ENCODE measurements at places on chromosomes 7 and 10.

DNA sequence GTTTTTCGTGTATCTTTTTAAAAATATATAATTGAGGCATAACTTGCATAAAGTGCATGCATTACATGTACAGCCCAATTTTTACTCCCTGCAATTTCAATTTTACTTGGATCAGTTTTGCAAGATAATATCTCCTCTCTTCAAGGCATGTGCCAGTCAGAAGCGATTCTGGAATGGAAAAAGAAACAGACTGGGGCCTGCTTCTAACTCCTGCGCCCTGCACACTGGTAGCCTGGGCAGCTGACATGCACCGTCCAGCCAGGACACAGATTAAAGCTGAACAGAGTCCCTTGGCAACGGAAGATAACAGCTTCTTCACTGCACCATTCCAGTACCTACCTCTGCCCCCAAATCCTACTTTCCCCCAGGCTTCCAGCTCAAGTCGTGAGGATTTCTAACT lies 182.1 kb downstream of the FAM107B start:
- DNase-seq: no peak

DNA sequence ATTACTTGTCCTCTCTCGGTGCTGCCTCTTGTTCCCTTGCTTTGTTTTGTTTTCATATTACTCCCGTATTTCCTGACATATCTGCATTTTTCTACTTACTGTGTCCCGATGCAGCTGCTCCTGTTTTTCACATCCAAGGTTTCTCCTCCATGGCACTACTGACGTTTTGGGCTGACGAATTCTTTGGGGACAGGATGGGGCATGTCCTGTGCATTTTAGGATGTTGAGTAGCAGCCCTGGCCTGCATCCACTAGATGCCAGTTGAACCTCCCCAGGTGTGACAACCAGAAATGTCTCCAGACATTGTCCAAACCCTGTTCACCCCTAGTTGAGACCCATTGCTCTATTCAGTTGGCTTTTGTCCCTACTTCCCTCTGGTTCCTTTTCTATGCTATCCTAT lies 12.4 kb downstream of the ZNF789 start:
- no peak for DNase-seq

- no peak for DNase-seq
These were observed 48.8 kb upstream of the PRPS1L1 start for GRCh38 chr7:18076461-18076860.

- no peak for DNase-seq
These were observed 37.9 kb downstream of the JAZF1 start for GRCh38 chr7:28142650-28143049.

- DNase-seq: no peak
These were observed 145.6 kb downstream of the ADAM12 start for GRCh38 chr10:126242397-126243260.

- DNase-seq: no peak
These were observed 41.4 kb downstream of the MYO1G start for GRCh38 chr7:44937426-44937825.

GRCh38 chr7:25396668-25397067 lies 168.4 kb upstream of the NPVF start:
- DNase-seq: no peak

GRCh38 chr10:10869592-10869991 lies 148.1 kb upstream of the CELF2 start:
- DNase-seq: no peak

GRCh38 chr7:119640861-119641260 lies 632.1 kb upstream of the KCND2 start:
- DNase-seq: no peak

GRCh38 chr10:99435986-99436638 lies 5.7 kb upstream of the GOT1 start:
- no peak for DNase-seq

DNA sequence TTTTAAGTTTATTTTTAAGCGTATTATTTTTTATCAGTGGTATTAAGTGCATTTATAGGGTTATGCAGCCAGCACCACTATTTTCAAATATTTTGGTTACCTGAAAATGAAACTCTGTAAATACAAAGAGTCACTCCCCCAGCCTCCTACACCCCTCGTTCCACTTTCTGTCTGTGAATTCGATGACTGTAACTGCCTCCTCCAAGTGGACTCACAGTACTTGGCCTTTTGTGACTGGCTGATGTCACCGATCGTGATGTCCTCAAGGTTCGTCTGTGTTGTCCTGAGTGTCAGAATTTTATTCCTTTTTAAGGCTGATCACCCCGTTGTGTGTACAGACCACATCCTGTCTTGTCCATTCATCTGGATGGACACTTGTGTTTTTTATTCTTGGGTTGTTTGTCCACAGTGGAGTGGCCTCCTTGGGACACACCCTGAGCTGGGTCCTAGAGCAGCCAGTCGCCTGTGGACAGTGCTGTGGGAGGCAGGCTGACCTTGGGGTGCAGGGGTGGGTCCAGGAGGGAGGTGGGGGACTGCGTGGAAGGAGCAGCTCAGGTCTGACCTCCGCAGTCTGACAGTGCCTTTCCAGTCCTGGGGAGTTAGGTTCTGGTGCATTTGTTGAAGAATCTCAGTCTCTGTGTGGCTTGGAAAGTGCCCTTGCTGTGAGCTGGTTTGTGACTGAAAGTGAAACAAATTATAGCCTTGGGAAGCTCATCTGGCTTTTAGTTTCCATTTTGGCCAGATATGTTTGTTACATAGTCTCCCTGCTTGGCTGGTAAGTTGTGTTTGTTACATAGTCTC lies 6.9 kb downstream of the MTG1 start:
- DNase-seq: no peak

GRCh38 chr7:10677211-10677610 lies 296.5 kb upstream of the PHF14 start:
- DNase-seq: no peak

DNA sequence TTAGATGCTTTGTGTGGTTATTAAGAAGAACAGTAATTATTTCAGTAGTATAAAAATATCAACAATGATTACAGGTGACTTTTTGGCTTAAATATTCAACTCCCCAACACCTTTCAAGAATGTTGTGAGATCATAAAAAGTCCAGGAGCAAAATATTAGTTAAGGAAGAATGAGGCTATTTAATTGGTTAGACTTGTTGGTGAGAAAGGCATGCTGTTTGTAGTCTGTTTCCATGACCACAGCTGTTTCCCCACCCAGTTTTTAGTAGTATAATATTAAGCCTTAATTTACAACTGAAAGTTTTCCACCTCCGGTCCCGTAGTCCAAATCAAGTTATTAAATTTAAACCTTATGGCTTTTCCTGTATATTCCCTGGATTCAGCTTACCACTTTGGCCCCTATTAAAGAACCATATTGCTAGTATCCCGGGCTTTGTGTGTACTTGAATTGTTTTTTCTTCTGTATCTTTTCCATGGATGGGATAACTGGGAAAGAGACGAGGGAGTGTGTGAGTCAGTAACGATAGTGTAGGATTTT lies 133.3 kb downstream of the CELF2 start:
- no peak for DNase-seq

DNA sequence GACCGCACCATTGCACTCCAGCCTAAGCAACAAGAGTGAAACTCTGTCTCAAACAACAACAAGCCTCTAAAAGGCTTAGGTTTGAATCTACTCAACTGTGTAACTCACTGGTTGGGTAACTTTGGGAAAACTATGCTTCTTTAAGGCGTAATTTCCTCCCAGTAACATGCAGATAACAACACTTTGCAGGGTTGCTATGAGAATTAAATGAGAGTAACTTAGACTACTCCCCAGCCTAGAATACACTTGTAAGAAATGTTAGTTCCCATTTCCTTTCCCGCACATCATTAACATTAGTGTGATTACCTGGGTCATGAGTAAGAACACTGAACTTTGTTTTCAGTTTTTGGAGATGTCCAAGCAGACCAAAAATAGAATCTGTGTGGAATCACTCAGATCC lies 5.4 kb upstream of the MYPN start:
- no peak for DNase-seq

- no peak for DNase-seq
These were observed 57.9 kb downstream of the ZNF467 start for GRCh38 chr7:149715476-149715875.

DNA sequence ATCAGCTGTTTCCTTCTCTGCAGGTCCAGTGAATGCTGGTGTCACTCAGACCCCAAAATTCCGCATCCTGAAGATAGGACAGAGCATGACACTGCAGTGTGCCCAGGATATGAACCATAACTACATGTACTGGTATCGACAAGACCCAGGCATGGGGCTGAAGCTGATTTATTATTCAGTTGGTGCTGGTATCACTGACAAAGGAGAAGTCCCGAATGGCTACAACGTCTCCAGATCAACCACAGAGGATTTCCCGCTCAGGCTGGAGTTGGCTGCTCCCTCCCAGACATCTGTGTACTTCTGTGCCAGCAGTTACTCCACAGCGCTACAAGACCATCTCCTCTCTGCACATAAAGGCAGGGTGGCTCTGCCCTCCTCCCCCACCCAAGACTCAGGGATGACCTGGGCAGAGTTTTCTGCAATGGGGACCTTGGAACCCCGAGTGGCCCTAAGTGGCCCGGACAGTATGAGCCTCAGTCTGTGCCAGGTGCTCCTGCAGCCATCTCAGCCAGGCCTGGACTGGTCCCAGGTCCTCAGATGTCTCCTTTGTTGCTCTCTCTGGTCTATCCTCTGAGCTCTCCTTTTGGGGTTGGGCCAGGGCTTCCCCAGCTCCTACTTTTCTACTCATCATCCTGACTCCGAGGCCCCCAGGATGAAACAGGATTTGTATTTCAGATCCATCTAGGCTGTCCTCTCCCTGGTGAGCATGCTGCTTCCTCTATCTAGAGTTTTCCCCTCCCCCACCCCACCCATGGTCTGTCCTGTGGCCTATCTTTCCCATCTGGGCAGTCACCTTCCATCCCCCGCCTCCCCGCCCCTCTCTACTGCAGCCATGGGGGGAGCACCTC lies 212.1 kb upstream of the PRSS58 start:
- DNase-seq: no peak

DNA sequence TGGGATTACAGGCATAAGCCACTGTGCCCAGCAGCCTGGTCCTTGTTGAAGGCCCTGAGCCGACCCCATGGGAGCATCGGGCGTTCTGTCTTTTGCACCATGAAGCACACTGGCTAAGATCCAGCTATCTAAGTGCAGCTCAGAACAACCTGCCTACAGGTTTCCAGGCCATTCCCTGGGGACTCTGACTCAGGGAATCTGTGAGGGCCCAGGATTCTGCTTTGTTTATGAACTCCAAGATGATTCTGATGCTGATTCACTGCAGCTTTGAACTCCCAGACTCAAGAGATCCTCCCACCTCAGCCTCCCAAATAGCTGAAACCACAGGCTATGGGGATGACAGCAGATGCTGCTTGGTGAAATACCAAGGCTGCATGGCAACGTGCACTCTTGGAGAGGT lies 30.2 kb downstream of the NPTX2 start:
- DNase-seq: no peak

- no peak for DNase-seq
These were observed 27.8 kb downstream of the CRHR2 start for GRCh38 chr7:30654296-30655090.

DNA sequence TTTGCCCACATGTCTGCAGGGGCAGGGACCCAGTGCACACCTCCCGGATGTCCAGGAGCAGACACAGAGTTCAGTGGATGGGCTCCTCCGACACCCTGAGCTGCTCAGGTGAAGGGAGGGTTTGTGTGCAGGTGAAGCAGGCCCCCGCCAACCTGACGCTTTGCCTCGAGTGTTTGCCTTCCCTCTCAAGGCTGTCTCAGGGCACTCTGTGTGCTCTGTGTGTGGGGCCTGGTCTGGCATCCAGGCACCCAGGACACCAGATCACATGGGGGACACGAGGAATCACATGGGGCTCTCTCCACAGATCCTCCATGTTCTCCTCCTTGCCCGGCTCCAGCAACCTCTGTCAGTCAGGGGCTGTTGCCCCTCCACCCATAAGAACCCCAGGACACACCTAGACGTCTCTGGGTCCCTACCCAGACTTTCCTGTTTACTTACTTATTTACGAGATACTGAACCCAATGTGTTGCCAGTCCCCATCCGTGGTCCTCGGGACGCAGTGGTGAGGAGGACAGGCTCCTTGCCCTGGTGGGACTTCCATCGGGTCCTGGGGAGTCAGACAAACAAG lies 99.5 kb downstream of the HTR5A start:
- DNase-seq: no peak

DNA sequence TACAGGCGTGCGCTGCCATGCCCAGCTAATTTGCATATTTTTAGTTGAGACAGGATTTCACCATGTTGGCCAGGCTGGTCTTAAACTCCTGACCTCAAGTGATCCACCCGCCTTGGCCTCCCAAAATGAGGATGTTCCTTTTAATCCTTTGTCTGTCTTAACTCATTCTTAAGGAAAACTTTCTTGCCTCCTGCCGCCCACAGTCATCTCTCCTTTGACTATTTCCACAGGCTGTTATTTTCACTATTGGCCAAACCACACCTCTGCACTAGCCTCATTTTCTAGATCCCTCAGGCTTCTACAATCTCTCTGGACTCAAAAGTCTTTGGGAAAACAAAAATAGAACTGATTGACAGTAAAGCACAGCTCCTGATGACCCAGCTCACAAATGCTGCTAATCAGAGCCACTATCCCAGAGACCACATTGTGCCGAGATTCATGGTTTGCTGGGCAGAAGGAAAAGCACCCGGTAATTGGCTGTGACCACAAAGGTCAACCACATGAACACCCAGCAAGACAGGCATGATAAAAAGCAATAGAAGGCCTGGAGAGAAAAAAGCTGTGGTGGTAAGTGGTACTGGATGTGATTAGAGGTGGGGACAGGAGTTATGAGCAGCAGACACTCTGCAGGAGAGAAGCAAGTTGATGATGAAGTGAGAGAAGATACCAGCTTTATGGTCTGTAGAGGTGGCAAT lies 44.1 kb upstream of the ZNRF2 start:
- no peak for DNase-seq

- no peak for DNase-seq
These were observed 435.3 kb upstream of the IGFBP3 start for GRCh38 chr7:46356371-46356770.

GRCh38 chr10:79241990-79242619 lies 105.2 kb upstream of the PPIF start:
- no peak for DNase-seq

DNA sequence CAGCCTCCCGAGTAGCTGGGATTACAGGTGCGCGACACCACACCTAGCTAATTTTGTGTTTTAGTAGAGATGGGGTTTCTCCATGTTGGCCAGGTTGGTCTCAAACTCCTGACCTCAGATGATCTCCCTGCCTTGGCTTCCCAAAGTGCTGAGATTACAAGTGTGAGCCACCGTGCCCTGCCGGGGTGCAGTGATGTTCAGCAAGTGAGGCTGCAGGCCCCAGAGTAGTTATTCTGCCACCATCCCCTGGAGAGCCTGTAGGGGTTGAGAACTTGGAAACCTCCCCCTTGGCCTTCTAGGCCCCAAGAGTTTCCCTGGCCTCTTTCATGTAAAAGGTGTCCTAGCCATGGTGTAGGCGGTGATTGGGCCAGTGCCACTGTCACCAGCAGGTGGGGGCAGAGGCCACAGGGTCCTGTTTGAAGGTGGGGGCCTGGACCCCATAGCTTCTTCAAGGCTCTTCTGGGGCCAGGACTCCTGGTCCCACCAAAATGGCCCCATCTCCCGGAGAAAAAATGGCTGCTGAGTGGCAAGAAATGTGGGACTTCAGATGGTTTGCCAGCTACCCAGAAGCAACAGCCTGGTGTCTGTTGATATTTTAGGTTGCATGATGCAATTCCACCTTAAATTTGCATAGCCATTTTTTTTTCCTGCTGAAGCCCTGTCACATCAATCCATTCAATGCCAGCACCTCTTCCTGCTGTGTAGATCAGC lies 25.5 kb upstream of the INMT start:
- DNase-seq: no peak

All from iPS DF 19.7 (cell line).